RWPE2 (cell line): ENCODE measurements at places on chromosomes 2 and 18.

DNA sequence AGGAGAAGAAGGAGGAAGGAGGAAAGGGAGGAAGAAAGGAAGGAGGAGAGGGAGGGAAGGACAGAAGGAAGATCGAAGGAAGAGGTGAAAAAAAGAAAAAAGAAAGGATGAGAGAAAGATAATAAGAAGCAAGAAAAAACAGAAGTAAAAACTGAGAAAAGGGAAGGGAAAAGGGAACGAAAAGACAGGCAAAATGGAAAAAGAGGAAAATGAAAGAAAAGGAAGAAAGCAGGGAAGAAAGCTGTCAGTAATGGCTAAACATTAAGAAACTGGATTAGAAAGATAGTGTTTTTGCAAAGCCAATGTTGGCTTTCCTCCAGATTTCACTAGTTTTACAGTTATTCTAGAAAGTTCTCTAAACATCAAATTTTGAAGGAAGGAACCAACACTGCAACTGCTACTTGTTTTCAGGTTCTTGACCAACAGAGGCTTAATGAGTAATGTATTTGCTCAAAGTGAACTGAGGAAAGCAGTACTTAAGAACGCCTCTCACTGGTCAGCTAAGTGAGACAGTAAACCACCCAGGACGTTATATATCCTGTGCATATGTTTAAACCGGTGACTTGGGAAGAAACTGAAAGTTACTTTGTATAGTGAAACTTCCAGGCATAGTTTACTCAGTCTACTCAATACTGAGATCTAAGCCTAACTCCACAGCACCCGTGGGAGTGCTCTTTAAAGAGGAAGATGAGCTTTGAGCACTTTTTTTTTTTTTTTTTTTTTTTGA is 286.2 kb upstream of the TRIB2 start:
- DNase-seq, result no peak

- DNase-seq, result peak; percentile 43
Observed at GRCh38 chr2:72919414-72920317, 2.3 kb downstream of the EMX1 start.

- DNase-seq, result no peak
Observed at GRCh38 chr2:16137080-16137755, 196.9 kb downstream of the MYCN start.

GRCh38 chr2:157784169-157784822 is 91.8 kb downstream of the ACVR1 start:
- DNase-seq, result no peak
